ENCODE measurements at places on chromosomes 13 and 19.

- no peak for DNase-seq
Measured at GRCh38 chr19:53642381-53643099, 10.7 kb downstream of the DPRX start.

DNA sequence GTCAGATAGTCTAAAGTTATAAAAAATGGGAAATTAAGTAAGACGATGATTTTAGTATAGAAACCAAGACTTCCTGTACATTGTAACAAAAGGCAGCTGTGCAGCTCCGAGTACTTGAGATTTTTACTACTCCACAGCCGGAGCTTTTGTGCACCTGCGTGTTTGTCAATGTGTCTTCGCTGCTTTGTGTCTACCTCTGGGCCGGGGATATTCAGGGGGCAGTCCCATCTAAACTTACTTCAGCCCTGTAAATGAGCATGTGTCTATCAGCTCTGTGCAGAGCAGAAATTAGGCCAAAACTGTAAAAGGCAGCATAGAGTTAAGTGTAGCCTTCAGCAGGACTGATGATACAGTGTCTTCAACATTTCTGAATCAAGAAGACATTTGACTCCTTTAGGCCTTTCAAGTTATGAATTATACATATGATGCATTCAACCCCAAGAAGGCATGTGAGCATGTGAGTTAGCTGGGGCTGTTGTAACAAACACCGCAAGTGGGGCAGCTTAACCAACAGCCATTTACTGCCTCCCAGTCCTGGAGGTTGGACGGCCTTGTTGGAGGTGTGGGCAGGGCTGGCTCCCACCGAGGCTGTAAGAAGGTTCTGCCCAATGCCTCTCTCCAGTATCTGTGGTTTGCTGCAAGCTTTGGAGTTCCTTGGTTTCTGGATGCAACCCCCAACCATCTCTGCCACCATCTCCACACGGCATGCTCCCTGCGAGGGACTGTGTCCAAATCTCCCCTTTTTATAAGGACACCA lies 191.0 kb upstream of the IRS2 start:
- no peak for DNase-seq

- no peak for DNase-seq
Measured at GRCh38 chr19:47582320-47582909, 9.5 kb upstream of the ZNF541 start.

DNA sequence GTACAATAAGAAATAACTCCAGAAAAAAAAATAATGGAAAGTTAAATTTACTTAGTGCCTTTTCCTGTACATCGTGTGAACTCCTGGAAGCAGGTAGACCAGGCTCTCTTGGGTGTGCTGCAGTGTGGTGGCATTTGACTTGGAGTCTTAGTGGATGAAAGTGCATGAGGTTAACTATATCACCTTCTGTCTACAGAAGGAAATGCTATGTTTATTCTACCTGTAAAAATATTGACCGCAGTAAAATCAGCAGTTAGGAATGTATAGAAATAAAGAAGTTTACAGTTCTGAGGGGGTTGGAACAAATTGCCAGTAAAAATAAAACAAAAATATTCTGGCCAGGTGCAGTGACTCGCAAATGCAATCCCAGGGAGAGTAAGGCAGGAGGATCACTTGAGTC lies 722.1 kb downstream of the LIG4 start:
- DNase-seq: no peak

- no peak for DNase-seq
Measured at GRCh38 chr19:53873773-53874605, 6.3 kb downstream of the MYADM start.

GRCh38 chr13:46751811-46752635 lies 44.9 kb downstream of the ESD start:
- peak; percentile 1 for DNase-seq

DNA sequence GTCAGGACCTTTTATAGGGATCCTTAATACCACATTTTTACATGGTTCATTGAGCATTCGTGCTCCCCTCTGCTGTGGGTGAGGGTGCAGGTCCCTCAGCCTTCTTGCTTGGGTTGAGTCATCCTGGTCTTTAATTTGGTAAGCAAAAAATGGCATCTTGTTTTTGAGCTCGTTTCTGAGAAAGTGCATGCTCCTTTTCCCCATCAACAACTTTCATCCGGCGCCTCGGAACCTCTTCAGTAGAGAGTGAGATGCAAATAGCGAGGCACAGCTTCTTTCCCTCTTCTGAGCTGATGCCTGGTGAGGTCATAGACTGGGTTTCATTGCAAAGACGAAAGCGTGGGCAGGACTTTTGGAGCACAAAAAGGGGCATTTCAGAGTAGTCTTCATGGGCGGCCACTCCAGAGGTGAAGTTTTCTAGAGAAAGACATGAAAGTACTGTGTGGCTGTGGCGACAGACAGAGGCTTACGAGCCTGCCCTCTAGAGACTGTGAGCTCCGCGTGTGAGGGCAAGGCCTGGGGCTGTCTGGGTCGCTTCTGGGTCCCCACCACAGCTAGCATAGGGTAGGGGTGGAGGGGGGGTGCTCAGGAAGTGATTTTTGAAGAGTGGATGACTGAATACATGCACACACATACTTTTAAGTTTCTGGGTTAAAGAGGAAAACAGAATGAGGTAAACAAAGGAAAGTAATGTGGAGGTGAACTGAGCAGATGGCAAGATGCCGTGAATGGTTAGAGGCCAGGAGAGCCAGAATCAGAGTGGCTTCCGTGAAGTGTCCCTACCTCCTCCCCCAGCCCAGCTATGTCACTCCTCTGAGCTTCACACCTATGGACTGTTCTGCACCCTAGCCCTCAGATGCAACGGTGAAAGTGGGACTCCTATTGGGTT lies 44.3 kb downstream of the BBC3 start:
- no peak for DNase-seq

GRCh38 chr19:47626238-47626637 lies 17.3 kb downstream of the BICRA start:
- no peak for DNase-seq

DNA sequence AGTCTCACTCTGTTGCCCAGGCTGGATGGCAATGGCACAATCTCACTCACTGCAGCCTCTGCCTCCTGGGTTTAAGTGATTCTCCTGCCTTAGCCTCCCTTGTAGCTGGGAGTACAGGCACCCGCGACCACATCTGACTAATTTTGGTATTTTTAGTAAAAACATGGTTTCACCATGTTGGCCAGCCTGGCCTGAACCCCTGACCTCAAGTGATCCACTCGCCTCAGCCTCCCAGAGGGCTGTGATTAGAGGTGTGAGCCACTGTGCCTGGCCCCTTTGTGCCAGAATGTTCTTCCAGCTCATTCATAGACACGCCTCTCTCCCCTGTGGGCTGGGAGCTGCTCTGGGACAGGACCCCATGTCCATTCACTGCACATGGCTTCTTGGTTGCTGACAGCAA lies 9.1 kb downstream of the MYDGF start:
- DNase-seq: no peak

DNA sequence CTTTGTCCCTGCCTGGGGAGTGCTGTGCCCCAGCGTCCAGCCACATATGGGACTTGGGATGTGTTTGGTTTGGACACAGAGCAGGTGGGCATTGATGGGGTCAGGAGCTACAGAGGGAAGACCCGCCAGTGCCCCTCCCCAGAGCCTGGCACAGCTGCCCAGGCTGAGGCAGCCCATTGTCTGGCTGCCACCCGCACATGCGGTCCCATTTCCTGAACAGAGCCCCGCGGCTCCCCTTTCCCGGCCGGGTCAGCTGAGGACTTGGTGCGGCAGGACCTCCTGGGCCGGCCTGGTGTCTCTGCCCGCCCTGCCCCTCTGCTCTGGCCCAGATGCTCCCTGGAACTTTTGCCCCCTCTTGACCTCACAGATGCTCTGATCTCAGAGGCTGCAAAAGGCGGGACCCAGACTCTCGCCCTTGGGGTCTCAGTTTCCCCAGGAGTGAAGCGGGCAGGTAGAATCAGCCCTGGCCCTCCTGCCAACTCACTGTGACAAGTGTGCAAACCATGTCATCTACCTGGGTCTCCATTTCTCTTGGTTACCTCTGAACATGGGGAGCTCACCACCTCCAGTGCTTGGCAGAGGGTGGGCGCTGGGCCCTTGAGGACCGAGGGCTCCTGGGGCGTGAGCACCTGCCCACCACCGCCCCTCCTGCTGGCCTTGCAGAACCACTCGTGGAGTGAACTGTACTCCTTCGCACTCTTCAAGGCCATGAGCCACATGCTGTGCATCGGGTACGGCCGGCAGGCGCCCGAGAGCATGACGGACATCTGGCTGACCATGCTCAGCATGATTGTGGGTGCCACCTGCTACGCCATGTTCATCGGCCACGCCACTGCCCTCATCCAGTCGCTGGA lies 17.8 kb downstream of the HCN2 start:
- no peak for DNase-seq

Measured in hippocampal formation (tissue), 2 donors.